Substantia nigra (tissue), 51 donors: ENCODE measurements at places on chromosomes 12 and 14.

- no peak for DNase-seq
Measured at GRCh38 chr14:103273145-103273744, 60.8 kb upstream of the EIF5 start.

- DNase-seq: no peak
Measured at GRCh38 chr12:49626169-49626835, 2.9 kb downstream of the PRPF40B start.

GRCh38 chr14:69786603-69787002 lies 10.4 kb downstream of the SLC10A1 start:
- no peak for DNase-seq

DNA sequence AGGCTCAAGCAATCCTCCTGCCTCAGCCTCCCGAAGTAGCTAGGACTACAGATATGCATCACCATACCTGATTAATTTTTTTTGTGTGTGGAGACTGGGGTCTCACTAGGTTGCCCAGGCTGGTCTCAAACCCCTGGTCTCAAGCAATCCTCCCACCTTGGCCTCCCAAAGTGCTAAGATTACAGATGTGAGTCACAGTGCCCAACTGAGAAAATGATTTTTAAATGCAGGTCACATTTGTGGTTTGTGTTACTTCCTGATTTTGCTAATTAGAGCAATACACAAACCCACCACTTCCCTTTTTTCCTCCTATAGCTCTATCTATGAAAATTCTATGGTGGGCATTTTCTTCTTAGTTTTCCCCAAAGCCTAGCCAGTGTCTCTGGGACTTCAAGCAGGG lies 45.5 kb upstream of the TMEM263 start:
- DNase-seq: no peak

- no peak for DNase-seq
Measured at GRCh38 chr14:30994681-30995620, 30.5 kb upstream of the AP4S1 start.

DNA sequence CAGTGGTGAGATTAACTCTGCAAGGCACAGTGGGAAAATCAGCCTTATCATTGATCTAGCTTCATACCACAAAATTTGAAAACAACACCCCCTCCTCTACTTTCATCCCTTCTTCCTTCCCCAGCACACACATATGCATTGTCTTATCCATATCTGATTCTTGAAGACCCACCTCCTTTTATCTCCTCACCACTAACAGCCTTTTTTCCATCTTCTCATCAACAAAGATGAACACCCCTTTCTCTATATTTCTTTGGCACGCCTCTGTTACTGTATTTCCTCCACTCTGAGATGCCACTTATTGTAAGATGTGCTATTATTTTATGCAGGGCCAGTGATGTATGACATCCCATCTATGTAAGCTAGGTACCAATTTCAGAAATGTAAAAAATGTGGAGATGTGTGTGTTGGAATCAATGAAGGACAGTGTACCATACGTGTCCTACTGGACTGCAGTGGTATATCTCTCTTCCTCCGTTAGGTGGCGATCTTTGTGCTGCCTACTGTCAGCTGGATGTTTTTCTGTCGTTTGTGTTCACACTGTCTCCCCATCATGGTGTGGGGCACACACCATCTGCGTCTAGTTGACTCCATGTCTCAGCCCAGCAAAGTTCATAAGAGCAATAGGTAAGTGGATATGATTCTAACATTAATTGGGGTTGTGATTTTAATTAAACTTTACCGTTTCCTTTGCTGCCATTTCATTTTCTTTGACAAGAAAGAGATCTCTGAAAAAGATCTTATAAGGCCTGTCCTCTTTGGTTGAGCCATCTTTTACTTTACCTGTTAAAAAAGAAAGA lies 24.0 kb downstream of the CCDC38 start:
- DNase-seq: no peak
